ENCODE measurements at places on chromosomes 6 and 20.

GRCh38 chr20:1471242-1471641 is 4.6 kb upstream of the NSFL1C start:
- DNase-seq, result no peak

DNA sequence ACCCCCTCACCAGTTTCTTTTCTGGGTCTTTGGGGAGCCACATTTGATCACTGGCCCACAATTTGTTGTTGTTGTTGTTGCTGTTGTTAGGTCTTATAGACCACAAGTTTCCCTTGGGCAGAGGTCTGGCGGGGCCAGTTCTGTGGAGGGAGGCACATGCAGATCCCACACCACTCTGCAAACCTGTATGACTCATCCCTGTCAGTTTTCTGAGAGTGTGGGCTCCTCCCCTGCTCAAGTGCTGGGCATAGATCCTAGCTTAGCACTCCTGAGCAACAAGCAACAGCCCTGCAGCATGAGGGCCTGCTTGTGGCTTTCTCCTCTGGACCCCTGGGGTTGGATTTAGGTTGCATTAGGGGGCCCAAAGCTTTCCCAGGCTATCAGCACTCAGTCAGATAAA is 411.1 kb upstream of the HTR1E start:
- DNase-seq, result no peak

GRCh38 chr6:97059473-97059872 is 134.9 kb downstream of the KLHL32 start:
- DNase-seq, result peak; percentile 45

GRCh38 chr20:7981374-7981773 is 38.2 kb downstream of the TMX4 start:
- no peak for DNase-seq

DNA sequence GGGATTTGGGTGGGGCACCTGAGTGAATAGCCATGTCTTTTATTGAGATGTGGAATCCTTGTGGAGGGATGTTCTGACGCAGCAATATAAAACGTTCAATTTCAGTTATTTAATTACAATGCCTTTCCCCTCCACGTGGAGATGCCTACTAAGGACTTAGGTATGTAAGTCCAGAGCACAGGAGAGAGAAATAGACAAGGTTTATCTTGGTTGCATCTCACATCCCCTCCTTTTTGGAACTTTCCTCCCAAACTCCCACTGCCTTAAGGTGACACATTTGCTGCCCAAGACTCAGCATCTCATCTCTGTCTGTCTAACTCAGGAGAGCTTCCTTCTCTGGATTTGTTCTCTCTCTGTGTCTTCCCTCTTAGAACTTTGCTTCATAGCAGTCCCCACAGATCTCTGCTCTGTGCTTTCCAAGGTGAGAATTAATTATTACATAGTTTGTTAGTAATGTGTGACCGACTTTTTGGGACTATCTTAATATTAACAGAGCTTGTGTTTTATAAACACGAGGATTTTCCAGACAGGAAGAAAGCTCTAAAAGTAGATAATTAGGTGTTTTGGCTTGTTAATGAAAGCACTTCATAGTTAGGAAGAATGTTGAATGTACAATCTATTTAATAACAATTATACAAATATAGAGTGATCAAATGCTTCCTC is 52.6 kb downstream of the COL19A1 start:
- DNase-seq, result no peak

- DNase-seq, result no peak
Observed at GRCh38 chr6:12395898-12396297, 105.7 kb downstream of the EDN1 start.

DNA sequence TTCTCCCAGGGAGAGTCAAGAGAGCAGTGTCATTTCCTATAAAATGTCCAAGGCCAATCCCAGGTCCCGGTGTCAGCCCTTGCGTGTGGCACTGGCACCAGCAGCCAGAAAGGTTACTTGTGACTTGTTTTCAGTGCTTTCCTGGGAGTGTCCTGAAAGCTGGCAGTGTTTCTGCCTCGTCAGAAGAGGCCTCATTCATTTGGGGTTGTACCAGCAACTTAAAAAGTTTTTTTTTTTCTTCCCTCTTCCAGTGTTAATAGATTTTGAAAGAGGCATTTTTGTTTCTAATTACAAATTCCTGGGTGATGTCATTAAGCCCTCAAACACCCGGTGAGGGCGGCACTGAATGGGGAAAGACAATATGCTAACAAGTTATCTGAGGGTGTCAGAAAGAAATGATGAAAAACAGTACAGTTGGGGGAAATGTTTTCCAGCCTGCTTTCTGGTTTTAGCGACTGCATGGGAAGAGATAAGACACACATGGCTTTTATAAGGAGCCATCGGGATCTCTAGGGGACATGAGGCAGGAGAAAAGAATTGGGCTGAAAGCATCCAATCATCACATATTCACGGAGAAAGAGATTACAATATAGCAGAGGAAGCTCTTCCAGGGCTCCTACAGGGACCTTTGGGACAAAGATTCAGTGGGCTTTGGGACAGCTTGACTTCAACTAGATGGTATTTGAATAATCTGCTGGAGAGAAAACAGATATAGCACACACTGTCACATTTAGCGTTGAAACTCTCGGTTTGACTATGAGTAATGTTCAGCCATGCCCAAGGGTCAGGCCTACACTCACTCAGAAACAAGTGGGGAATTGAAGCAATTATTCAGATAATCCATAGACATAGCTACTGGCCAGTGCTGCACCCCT is 153.0 kb downstream of the BCAS1 start:
- no peak for DNase-seq

DNA sequence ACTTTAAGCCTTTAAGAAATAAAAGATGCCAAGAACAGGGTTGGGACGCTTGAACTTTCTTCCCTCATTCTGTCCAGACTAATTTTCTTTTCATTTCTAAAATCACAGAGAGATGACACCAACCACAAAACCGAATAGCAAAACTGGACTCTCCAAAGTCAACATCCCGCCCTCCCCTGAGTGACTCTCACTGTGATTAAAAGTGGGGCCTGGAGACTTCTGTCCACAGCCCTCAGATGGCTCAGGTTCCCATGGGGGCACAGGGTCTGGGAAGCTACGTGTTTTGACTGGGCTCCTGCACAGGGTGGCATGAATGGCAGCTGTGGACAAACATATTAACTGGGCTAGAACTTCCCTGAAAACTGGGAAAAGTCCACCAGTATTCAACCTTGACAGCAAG is 6.3 kb downstream of the FRMD1 start:
- DNase-seq, result no peak

GRCh38 chr6:89834884-89835792 is 5.5 kb downstream of the CASP8AP2 start:
- peak; percentile 70 for DNase-seq

GRCh38 chr20:50729901-50730764 is 1.2 kb upstream of the PARD6B start:
- no peak for DNase-seq

DNA sequence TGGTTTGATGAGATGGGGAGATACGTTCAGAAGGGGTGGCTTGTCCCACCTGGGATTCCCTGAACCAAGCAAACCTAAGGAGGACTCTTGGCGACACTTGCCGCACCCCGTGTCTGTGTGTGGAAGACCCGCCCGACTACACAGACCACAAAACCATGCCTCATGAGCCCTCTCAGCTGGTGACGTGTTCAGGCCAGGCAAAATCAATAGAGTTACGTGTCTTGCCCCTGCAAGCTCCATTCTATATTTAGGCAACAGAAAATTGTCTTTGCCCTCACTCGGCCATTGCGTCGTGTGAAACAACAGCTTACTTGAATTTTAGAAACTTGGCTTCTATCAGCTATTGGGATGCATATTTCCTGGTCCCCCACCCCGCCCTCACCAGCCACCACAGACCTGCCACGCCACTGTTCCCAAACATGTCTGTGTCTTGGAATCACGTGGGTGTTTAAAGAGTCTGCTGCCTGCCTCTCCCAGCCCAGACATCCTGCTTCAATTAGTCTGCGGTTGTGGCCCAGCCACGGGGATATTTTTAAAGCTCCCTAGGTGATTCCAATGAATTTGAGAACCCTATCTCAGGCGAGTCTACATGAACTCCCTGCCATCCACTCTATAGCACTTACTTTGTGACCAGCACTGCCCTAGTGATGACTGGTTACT is 279.2 kb upstream of the EXOC2 start:
- DNase-seq, result no peak

Data from CD4-positive, alpha-beta T cell treated with Interleukin-17A for 1 hour (primary cell).